ENCODE measurements at places on chromosomes 2 and 18.

DNA sequence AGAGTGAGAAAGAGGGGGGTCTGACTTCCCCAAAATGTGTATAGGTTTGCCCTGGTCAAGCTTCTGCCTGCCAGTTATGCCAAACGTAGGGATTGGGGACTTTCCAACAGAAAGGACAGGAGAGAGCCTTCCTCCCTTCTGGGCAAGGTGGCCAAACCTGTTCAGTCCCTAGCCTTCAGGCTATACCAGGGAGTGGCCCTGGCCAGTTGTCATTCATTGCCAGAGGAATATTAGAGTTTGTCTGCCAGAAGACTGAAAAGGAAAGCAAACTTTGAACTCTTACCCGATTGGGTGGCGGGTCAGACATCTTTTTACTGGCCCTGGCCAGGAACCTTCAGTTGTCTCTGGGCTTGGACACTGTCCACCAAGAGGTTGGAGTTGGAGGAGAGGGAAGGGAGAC is 22.1 kb downstream of the RAB3GAP1 start:
- no peak for DNase-seq

DNA sequence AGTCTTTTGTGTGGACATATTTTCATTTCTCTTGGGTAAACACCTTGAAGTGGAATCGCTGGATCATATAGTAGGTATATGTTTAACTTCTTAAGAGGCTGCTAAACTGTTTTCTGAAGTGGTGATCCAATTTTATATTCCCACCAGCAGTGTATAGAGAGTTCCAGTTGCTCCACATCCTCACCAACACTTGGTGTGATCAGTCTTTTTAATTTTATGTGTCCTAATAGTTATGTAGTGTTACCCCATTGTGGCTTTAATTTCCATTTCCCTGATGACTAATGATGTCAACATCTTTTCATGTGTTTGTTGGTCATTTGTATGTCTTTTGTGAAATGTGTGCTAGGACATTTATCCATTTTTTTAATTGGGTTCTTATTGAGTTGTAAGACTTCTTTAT is 56.9 kb downstream of the DGKD start:
- DNase-seq: no peak

DNA sequence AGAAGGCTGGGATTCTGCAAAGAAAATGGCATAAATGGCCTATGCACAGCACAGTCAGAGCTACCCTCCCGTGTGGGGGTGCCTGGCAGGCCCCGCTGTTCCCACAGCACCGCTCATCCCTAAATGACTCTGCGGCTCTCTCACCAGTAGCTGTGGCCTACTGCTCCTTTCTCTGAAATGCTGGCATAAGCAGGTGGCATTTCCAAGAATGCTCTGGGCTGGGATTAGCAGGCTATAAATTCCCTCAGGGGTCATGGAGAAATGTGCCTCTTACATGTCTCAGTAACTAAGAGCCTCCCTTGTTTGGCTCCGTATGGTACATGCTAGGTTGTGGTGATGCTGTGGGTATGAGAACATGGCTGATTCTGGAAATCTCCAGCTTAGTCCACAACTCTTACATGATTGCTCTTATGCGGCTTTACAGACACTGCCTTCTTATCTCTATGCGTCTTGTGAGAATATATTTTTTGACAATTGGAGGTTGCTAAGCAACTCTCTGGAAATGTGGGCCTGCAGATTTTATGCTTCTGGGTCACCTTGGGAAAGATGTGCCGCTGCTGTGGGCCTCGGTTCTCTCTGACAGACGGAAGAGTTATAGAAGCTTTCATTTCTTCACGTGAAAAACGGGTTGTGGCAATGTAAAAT is 80.3 kb upstream of the GATA6 start:
- no peak for DNase-seq

GRCh38 chr2:128421286-128421685 is 102.6 kb upstream of the HS6ST1 start:
- no peak for DNase-seq

DNA sequence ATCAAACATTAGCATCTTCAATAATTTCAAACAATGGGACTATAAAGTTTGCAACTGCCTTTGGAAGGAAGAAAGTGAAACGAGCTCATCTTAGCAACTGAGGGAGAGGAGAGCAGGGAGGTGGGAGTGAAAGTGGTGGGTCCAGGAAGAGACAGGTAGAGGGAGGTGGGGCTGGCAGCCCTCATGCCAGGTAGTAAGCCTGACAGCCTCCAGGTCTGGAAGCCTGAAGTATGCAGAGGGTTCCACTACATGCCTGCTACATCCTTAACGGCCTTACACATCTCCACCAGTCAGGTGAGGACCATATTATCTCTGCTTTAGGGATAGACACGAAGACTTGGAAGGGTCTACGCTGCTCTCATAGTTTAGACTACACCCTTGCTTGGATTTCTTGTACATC is 201.1 kb upstream of the TWIST2 start:
- no peak for DNase-seq

DNA sequence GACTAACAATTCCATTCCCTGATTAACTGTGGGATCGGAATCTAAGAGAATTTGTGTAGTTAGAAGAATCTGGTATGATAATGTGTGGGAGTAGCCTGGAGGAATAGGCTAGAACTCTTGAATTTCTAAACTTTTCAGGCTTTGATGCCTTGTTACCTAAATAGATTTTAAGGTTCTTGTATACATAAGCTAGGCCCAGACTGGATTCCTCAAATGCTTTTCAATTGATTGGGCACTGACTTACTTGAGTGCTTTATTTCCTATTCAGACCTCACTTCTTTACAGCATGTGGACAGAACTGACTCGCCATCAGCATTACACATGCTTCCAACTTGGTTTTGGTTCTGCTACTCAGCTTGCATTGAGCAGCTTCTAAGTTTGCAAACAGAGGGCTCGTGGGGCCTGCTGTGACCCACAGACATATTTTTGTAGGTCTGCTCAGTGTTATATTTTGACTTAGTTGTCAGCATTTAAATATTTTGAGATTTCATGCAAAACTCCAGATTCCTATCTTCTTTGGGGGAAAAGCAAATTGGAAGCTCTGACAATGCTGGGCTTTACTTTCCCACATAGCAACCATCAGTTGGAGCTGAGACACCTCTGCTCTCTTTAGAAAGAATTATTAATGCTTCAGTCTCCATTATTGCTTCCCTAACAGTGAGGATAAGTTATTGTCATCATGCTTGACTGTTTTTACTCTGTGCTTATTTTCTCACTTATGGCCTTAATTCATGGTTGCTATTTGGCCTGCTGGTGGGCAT is 5.7 kb downstream of the PARD3B start:
- no peak for DNase-seq

DNA sequence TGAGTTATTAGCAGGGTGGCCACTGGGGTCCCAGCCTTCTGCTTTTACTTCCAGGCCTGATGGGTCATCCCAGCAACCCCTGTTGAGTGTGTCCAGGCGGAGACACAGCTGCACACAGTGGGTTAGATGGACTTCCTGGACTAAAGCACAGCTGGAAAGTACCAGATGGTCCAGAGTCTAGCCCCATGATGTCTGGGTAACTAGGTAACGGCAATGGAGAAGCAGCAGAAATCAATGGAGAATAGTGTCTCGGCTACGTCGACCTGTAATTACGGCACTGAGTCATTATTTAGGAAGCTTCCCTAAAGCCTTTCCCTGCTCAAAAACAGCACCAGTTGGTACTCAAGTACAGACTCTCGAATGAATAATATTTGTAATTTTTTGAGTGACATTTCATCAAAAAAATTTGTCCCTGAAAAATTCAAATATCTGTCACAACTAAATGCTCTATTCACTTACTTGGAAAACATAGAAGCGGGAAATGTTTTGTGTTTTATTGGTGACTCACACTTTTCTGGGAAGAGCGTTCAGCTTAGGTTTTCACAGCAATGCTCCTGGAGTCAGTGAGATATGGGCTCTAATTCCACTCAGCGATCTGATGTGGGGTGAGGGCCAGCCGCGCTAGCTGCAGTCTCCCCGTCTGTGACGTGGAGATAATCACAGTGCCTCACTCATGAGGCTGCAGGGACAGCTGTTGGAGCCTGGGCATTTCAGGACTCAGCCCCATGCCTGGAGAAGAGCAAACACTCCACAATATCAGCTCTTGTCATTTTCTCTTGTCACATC is 16.2 kb upstream of the ARL4C start:
- no peak for DNase-seq

DNA sequence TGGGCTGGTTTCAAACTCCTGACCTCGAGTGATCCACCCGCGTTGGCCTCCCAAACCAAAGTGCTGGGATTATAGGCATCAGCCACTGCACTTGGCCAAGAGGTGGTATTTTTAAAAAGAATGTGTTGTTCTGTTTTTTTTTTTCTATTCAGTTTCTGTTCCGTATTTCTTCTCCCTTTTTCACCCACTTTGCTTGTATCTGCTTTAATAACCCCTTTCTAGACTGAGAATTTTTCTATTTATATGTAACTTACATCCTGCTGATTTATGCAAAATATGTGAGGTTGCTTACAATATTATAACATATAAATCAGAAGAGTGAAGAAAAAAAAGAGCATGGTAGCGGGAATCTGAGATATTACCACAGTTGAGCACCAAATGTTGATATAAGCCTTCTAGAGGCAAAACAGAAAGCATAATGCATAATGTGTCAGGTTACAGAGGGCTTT is 17.2 kb upstream of the LYPD6B start:
- no peak for DNase-seq

DNA sequence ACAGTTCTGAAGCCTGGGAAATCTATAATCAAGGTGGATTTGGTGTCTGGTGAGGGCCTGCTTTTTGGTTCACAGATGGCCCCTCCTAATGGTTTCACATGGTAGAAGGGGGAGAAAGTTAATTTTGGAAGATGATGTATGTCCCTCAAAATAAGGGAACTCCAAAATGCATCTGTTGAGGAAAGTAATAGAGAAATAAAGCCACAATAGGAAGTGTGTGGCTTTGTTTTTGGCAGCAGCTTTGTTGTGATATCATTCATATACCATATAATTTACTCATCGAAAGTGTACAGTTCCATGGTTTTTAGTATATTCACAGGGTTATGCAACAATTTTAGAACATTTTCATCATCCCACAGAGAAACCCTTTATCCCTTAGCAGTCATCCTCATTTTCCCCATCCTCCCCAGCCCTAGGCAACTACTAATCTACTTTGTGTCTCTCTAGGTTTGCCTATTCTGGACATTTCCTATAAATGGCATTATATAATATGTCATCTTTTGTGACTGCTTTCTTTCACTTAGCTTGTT is 274.0 kb upstream of the FAM98A start:
- peak; percentile 39 for DNase-seq

- DNase-seq: no peak
These were observed 451.5 kb downstream of the EPHA4 start for GRCh38 chr2:221120643-221121042.

DNA sequence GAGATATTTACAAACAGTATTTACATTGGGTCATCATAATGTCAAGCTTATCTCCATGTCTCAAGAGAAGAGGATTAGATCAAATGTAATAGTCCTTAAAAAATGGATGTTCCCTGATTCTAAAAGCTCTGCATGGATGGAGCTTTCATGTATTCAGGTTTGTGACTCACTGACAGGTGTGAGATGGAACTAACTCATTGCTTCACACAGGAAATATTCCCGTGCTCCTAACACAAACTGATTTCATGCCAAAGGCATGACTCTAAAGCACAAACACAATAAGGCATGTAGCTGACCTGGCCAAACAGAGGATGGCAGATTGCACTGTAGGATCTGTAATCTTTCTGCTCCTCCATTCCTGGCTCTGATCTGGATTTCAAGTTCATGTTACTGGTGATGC is 110.0 kb downstream of the ALK start:
- DNase-seq: no peak

DNA sequence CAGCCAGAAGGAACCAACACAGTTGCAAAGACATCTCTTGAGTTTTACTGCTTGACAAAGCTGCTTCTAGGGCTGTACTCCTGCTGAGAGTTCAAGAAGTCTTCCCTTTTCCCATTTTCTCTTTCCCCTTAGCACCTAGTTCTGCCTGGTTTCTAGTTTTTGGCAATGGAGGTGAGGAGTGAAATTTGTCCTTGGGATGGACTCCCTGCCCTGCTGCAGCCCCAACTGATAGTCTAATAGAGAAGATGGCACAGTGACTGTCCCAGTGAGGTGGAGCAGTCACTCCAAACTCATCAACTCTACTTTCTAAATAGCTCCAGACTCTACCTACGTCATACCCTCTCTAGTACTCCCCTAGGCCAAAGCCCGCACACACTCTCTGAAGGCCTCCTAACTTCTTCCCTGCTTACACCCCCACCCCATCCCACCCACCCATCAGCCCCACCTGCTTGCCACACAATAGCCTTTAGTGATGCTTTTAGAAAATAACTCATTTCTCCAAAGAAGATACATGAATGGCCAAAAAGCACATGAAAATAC is 164.4 kb downstream of the DDX1 start:
- no peak for DNase-seq

GRCh38 chr2:173354073-173354581 is 545 bp upstream of the CDCA7 start:
- DNase-seq: peak; percentile 93

DNA sequence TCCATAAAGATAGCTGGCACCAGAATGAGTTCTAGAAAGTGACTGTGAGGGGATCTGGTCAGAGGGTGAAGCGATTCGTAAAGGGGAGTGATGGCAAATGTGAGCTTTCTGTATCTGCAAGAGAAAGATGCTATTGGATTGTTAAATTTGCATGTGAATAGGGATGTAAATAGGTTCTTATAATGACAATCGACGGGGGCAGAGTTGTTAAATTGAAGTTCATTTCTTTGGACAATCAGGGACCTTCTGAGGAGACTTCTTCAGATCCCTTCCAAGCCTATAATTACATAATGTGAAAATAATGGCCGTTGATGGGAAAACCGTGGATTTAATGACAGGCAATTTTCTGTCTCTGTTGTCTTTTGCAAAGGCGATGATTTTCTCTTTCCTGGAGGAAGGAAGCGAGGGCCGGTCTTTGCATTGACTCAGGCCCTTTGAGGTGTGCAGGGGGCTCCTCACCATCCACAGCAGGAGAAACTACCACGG is 52.2 kb upstream of the TMEM18 start:
- DNase-seq: no peak

DNA sequence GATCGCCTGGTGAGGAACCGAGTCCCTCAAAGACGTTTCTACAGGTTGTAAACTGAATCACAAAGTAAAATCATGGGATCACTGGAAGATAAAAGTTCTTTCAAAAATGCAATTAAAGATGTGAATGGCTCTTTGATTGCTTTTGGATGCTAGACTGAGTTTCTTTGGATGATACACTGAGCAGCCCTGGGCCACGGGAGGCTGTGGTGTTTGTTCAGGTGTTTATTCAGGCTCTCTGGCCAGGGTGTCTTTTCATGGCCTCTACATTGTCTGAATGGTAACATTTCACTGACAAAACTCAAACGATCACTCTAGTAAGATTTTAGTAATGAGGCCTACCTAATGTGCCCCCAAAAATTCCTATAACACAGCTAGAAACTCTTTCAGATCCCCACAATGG is 48.4 kb upstream of the SPATS2L start:
- no peak for DNase-seq

Data from KBM-7 (cell line).